GM04503 (cell line): ENCODE measurements at places on chromosomes 5 and 9.

DNA sequence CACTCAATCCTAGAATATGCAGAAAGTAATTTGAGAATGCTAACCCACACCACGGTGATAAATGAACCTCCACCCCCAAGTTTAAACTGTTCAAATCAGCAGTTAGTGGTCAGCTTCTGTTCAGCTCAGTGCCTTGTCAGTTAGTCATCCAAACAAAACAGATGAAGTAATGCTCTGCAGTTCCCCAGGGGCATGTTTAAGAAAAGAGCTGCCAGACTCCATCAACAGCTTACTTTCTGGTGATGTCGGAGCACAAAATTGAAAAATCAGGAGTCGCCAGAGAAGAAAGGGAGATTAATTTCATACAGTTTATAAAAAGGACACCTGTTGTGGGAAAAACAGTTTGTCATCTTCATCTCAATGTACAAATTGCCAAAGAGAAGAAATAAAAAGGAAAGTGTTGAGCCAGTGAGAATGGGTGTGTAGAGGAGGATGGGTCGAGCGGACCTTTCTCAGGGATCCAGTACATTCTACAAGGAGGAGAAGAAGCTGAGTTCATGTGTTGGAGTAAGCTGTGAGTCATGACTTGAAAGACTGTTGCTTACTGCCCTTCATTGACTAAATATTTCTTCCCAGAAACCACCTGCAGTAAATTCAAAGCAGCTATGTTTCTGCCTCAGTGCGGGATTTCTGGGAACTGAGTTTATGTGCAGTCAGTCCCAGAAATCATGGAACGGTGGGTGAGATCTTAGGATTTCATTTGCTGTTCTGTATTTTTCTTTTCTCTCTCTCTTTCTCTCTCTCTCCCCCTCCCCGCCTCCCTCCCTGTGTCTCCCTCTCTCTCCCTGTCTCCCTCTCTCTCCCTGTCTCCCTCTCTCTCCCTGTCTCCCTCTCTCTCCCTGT lies 13.7 kb downstream of the TRIO start:
- peak; percentile 93 for DNase-seq

DNA sequence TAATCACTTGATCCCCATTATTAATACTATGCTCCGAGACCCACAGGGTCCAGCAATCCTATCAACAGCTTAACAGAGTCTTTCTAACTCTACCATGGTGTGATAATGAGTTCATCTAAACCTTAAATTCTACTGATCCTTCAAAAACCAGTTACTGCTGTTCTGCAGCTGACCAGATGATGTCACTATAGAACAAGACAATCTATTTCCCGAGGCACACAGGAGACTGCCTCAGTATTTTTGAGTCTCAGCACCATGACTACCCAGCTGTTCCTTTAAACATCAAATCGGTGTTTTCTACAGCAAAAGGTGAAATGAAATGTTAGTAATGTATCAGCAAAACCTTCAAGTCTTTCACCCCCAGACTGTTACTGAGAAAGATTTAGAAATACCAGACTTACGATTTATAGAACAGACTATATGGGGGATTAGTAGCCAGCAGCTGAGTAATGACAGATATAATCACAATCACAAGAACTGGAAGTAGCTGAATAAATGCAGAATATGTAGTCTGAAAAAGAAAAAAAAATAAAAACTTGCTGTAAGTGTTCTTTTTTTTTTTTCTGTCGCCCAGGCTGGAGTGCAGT lies 16.9 kb downstream of the DNAJC18 start:
- peak; percentile 27 for DNase-seq

DNA sequence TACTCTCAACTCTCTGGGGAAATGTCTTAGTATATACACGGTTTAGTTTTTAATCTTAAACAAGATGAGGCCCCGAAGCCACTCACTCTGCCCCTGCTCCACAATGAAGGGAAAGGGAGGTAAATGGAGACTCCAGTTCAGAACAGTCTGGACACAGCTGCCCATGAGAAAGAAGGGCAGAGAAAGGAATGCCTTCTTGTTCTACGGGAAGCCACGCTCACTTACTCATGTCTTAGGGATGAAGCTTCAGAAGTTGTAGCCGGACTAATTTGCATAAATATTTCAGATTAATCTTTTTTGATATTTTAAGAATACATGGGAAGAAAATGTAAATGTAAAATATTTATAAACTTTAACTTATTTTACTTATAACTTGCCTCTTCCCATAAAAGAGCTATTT lies 94.0 kb downstream of the COL23A1 start:
- DNase-seq: no peak

DNA sequence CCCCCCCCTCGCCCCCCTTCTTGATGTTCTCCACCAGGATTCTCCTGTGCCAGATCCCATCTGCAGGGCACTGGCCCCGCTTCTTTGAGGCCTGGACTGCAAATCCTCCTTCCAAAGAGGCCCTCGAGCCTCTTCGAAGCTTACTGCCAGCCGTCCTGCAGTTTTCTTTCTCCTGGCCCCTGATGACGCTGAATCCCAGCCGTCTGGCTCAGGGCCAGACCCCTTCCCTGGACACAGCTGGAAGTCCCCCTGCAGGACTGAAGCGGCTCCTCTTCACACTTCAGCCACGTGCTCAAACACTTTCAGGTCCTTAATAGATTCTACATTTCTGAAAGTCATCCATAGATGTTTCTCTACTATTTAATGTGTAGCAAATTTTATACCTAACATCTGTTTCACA lies 121.5 kb downstream of the EHMT1 start:
- no peak for DNase-seq

GRCh38 chr9:105466898-105467455 lies 19.1 kb downstream of the FSD1L start:
- DNase-seq: no peak

GRCh38 chr9:2013743-2014475 lies 1.2 kb upstream of the SMARCA2 start:
- peak; percentile 53 for DNase-seq

- no peak for DNase-seq
Measured at GRCh38 chr9:72333197-72333596, 31.8 kb downstream of the ZFAND5 start.

DNA sequence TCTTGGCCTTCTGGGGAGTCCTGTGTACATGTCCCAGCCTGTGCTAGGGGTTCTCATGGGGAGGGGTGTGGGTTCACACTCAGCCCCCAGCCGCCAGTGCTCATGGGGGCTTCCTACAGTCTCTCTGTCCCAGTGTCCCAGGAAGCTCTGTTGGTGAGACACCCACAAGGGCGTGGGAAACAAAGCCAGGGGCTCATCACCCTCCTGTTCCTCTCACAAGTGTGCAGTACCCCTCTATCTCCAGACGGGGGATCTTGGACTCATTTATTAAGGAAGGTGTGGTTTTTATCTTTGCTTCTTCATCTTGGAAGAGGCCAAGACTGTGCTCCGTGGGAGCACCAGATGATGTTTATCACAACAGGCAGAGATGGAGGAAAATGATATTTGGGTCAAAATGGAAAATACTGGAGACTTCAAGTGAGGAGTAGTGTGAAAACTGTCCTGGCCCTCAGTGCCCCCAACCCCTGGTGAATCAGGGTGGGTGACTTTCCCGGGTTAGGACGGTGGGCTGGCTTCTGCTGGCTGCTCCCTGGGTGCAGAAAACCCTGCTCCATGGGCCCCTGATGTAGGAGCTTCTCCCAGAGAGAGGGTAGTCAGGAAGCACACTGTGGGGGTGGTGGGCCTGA lies 15.2 kb downstream of the TMEM171 start:
- DNase-seq: no peak

DNA sequence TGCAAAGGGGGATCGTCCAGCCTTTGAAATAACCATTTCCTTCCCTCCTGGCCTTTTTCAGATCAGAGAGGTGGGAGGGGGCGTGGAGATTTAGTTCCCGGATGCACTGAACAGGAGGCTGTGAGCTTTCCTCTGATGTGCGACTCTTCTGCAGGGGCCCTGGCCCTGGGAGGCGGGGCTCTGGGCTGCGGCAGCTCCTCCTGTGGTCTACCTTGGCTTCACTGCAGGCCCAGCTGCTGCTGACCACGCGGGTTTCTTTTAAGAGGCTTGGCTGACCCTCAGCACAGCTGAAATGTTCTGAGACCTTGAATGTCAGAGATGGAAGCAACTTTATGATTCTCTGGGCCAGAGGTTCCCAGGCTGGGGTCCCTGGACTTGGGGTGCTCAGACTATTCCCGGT lies 27.0 kb upstream of the COL15A1 start:
- DNase-seq: no peak

DNA sequence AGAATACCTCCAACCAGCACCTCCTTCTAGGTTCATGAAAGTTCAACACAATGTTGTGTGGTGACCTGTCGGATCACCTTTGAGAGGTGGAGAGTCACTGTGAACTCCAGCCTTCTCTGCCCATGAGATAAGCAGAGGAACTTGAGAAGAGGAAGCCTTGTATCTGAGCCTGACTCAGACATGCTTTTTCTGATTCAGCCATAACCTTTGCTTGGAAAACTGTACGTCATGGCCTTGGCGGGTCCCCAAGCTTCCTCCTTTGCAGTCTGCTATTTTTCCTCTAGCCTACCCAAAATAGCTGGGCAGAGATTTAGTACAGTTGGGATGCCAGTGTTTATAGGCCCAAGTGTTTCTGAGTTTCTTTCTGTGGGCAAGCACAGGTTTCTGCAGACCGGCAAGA lies 274.7 kb downstream of the CETN3 start:
- DNase-seq: no peak

DNA sequence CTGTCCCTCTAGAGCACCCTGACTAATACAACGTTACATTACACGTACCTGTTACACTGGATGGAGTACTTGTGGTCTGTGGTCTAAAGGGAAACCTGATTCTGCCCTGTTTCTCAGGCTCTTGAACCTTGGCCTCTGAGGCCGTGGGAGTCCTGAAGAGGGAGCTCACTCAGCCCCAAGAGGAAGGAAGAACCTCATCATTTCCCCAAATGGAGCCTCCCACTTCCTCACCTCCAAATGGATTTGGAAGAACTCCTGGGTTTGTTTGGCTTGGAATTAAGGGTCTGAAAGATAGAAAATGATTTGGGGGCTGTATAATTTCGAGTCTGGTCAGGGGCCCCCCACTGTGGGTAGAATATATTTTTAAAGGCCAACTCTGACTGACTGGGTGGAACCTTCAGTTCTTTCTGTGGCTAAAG lies 200.2 kb downstream of the SEMA6A start:
- no peak for DNase-seq

DNA sequence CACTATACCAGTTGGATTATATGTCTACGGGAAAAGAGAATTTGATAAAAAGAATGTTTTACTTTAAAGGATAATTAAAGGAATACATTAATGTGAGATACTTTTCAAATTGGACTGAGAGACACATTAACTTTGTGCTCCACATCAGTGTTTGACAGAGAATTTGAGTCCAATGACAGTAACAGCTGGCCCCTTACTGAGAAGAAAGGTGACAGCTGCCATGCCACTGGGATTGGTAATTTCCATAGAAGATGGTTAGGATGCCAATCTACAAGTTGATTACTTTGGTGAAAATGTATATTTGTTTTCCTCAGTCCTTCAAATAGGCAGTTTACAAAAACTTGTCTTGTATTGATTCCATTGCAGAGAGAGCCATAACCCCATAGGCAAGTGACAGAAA lies 578.4 kb downstream of the SLCO4C1 start:
- no peak for DNase-seq
